ENCODE measurements at places on chromosomes 12 and 14.

- DNase-seq = peak; percentile 35
Measured at GRCh38 chr14:54562334-54562733, 4.6 kb upstream of the SAMD4A start.

- no peak for DNase-seq
Measured at GRCh38 chr12:61863811-61864210, 396.4 kb upstream of the USP15 start.

DNA sequence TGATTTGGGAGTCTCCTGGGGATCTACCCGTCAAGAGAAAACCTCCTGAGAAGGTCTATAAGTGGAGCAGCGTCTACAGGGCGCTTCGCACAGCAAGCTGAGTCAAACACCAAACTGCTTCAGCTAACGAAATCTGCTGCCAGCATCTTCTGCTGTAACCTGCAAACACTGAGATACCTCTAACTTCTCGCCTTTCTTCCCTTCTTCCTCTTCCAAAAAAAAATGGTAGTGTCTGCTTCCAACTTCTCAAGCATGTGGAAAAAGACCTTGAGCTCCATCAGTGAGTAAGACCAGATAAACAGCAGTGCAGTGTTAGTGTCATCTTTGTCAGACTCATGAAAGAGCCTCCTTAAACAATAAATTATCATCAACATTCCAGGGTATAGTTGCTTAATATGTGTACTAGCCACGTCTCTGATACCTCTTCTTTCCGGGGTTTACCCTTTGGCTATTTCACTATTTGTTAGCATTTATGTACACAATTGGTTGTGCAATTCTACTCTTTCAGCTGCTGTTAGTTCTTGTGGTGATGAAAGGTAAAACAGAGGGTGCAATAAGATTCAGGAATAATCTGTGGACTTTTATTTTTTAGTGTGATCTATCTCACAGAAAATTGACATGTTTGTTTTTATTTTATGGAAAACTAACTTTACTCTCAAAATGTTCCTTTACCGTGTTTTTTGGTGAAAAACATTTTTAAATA, 81.6 kb downstream of the LLPH start:
- DNase-seq = no peak

DNA sequence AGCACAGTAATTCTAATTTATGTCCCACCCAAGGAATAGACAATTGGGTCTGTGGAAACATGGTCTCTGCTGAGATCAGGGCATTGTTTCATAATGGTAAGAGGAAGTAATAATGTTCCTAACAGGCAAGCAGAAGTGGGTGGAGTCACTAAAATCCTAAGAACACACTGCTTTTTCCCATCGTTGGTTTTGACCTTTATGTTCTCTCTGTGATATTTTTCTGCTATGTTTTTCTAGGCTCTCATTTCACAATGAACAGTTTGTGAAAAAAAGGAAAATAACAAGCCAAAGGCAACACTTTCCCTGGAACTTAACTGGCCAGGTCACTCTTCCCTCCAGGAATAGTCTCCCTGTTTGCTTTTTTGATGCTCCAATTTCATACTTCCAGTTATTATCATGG, 80.6 kb upstream of the OVCH1 start:
- DNase-seq = no peak

- DNase-seq = no peak
Measured at GRCh38 chr14:52081964-52082363, 13.1 kb upstream of the NID2 start.

- no peak for DNase-seq
Measured at GRCh38 chr12:68899251-68899771, 33.7 kb downstream of the CPM start.

DNA sequence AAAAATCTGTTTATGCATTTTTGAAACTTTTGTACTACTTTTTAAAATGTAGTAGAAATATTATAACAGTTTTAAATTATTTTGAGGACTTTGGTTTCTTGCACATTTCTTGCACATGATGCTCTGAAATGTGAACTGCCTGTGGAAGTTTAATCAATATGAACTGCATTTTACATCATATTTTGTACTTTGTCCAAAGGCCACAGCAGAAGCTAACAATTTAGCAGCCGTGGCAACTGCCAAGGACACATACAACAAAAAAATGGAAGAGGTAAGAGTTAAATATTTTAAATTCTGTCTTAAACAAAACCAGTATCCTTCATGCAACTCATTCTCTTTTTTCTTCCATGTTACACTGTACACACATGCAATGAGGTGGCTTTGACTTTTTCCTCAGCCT, 45.1 kb downstream of the SAV1 start:
- DNase-seq = no peak

DNA sequence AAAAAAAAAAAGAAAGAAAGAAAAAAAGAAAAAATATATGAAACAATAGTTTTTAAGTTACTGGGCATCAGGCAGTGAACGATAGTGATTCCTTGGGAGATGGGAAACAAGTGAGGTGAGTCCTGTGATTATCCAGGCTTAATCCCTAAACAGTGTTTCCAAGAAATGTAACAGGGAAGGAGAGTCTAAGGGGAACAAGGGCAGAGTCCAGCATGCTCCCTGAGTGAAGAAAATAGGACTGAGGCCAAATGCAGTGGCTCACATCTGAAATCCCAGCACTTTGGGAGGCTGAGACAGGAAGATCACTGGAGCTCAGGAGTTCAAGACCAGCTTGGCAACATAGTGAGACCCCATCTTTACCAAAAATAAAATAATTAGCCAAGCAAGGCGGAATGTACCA, 40.7 kb downstream of the R3HDM2 start:
- DNase-seq = no peak

DNA sequence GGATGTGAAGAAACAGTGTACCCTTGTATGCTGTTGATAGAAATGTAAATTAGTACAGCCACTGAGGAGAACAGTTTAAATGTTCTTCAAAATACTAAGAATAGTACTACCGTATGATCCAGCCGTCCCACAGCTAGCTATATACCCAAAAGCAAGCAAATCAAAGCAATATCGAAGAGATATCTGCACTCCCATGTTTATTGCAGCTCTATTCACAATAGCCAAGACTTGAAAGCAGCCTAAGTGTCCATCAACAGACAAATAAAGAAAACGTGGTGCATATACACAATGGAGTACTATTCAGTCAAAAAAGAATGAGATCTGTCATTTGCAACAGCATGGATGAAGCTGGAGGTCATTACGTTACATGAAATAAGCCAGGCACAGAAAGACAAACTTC, 88.5 kb upstream of the SLC38A4 start:
- no peak for DNase-seq
